ENCODE measurements at places on chromosomes 12 and 14.

- DNase-seq, result no peak
Observed at GRCh38 chr12:66047411-66048021, 83.0 kb downstream of the LLPH start.

DNA sequence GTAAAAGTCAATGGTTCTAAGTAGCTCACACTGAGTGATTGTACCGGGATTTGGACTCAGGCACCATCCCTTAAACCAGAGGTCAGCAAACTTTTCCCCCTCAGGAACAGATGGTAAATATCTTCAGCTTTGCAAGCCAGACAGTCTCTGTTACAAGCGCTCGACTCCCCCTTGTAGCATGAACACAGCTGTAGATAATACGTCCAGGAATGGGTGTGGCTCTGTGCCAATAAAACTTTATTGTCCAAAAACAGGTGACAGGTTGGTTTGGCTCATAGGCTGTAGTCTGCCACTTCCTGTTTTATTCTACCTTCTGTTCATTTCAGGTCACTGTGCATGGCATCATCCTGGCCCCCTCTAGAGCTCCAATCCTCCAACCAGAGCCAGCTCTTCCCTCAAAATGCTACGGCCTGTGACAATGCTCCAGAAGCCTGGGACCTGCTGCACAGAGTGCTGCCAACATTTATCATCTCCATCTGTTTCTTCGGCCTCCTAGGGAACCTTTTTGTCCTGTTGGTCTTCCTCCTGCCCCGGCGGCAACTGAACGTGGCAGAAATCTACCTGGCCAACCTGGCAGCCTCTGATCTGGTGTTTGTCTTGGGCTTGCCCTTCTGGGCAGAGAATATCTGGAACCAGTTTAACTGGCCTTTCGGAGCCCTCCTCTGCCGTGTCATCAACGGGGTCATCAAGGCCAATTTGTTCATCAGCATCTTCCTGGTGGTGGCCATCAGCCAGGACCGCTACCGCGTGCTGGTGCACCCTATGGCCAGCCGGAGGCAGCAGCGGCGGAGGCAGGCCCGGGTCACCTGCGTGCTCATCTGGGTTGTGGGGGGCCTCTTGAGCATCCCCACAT, 7.6 kb downstream of the BDKRB1 start:
- DNase-seq, result no peak

DNA sequence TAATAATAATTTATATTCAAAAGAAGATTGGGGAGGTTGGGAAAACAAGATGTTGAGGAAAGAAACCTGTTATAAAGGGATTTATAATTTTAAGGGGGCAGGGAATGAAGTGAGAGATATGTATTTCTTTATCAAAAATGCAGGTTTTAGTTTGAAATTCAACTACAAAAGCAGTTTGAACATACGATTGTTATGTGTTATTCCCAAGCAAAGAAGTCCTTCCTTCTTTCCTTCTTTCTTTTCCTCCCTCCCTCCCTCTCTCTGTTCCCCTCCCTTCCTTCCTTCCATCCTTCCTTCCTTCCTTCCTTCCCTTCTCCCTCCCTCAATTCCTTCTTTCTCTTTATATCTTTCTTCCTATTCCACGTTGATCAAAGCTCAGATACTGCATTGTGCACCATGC, 173.3 kb downstream of the NOVA1 start:
- DNase-seq, result no peak

DNA sequence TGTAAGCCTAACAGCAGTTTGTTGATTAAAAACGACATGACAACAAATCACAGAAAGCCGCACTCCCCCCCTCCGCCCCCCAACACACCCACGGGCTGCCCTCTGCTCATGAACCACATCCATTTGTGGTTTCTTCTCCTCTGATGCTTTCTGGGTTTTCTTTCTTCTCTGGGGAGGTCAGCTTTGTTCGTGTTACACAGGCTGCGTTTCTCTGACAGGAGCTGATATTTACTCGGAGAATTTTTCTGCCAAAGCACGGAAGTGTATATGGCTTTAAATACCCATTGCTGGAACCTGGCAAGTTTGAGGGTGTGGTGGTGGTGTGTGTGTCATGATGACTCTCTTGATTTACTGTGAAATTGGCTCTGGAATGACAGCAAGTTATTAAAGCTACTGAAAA, 883.7 kb upstream of the TMEM132C start:
- DNase-seq, result no peak

- DNase-seq, result no peak
Observed at GRCh38 chr14:28321475-28322244, 444.9 kb upstream of the FOXG1 start.
